Fibroblast of skin of left biceps (primary cell): ENCODE measurements at places on chromosomes 13 and 19.
A peak's percentile ranks its signal among the peaks of the same experiment; 100 is the strongest.

- DNase-seq, result peak; percentile 8
Observed at GRCh38 chr13:112510002-112510780, 77.8 kb downstream of the TUBGCP3 start.

DNA sequence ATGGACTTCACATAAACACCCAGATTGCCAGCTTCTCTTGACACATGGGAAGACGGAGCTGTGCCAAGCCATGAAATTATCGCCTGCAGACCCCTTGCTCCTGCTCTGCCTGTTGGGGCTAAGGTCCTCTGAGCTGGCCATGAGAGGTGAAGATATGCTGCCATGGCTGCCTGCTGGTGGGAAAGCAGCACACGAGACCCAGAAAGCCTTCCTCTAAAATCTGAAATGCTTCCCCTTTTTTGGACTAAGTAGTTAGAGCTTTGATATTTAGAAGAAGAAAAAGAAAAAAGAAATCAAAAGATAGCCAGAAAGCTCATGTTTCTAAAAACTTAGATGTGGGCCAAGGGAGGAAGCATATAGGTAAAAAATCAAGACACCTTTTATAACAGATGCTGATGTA, 11.2 kb downstream of the WDFY2 start:
- DNase-seq, result no peak

GRCh38 chr13:106602178-106602577, 34.2 kb upstream of the ARGLU1 start:
- DNase-seq, result no peak

DNA sequence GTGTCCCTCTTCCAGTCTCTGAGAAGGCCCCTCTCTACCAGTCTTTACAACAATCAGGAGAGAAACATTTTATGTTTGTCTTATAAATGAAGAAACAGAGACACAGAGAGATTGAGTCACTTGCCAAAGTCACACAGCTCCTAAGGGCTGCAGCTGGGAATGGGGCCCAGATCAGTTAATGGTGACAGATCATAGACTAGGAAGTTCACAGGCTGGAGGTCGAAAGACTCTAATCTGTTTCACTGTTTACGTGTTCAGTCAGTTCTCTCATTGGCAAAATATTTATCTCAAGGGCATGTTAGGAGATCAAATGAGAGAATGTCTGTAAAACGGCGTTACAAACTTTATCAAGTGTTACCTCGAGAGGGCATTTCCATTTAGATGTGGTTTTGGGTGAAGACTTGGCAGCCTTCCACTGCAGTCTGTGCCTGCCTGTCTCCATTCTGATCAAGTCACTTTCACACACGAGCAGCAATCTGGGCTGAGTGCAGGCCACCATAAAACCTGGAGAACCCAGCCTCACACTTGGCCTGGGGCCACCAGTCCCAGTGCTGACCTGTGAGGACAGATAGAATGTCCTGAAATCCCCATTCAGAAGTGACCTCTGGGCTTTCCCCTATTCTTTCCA, 65.1 kb downstream of the SIAH3 start:
- DNase-seq, result no peak

- DNase-seq, result no peak
Observed at GRCh38 chr13:80132741-80133601, 208.0 kb downstream of the SPRY2 start.

- peak; percentile 99 for DNase-seq
Observed at GRCh38 chr19:58543826-58544590, at the start of gene TRIM28. Gene TRIM28 (plus strand): TSS chr19:58544064. CDS start chr19:58544758, 694 bp downstream.

DNA sequence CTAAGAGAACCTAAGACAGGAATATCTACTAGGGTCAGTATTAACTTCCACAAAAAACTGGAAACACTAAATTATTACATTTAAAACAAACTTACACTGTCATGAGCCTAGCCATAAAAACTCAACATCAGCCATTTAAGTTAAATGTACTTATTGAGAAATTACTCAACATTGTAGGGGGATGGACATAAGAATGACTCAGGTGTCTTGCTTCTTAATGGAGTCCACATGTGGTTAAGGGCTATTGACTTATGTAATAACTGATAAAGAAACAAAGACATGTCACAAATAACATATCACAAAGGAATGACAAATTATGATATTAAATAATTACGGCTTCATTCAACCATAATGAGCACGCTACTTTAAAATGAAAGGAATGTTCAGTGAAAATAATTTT, 36.2 kb downstream of the CLDN10 start:
- DNase-seq, result peak; percentile 18

GRCh38 chr13:106455190-106455589, 80.3 kb downstream of the EFNB2 start:
- DNase-seq, result no peak

DNA sequence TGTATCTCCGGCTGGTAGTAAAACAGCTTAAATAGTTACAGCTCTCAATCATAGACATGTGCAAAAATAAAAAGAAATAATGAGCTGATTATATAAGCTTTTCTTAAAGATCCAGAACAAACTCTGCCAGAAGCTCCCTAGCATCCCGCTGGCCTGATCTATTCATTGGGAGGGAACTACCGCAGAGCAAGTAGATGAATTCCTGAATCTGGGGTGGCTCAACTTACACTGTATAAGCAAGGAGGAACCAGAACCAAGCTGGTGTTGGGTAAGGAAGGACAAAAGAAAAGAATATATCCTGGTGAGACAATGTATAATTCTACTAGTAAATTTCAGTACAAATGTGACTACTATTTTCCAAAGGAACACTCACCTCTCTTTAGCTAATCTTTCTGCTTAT, 1122.2 kb downstream of the OLFM4 start:
- DNase-seq, result no peak

DNA sequence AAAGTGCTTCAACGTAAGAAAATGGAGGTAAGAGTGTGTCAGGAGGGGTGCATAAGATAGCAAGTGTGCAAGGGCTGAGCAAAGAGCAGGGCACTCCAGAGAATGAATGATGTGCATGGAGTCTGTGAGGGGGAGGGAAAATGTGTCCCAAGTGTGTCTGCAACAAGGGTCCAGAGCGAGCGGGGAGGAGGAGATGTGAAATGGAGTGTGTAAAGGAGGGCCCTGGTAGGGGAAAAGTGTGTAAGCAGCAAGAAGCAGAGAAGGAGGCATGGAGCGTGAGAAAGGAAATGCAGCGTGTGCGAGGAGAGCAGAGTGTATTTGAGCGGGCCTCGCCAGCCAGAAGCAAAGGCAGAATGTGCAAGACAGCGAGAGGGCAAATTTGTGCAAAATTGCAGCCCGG, 11.8 kb downstream of the C19orf81 start:
- no peak for DNase-seq

DNA sequence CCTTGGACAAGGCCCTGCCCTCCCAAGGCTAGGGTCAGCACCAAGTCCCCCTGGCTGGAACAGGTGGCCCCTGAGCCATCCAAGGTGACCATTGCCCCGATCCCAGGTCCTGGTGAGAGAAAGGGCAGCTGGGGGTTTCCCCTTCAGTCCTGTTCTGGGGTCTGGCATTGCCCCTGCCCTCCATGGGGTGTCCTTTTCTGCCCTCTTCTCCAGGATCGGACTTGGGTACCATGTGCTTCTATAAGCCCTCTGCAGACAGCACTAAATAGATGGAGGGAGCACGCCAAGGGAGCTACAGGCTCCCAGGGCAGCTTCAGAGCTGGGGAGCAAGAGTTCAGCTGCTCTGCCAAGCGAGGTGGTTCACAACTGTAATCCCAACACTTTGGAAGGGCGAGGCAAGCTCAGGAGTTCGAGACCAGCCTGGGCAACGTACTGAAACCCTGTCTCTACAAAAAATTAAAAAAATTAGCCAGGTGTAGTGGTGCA, 13.5 kb upstream of the KCNN1 start:
- DNase-seq, result no peak

GRCh38 chr13:73039201-73040108, 19.4 kb upstream of the KLF5 start:
- no peak for DNase-seq

GRCh38 chr13:94968040-94968756, 255.9 kb upstream of the SOX21 start:
- DNase-seq, result no peak
